Activated CD4-positive, alpha-beta T cell treated with anti-CD3 and anti-CD28 coated beads for 1 hour (primary cell): ENCODE measurements at places on chromosomes 2 and 18.

- no peak for DNase-seq
These were observed 688.4 kb upstream of the PIK3C3 start for GRCh38 chr18:41266616-41267015.

GRCh38 chr2:227248876-227249275, 76.2 kb upstream of the MFF start:
- DNase-seq: no peak

DNA sequence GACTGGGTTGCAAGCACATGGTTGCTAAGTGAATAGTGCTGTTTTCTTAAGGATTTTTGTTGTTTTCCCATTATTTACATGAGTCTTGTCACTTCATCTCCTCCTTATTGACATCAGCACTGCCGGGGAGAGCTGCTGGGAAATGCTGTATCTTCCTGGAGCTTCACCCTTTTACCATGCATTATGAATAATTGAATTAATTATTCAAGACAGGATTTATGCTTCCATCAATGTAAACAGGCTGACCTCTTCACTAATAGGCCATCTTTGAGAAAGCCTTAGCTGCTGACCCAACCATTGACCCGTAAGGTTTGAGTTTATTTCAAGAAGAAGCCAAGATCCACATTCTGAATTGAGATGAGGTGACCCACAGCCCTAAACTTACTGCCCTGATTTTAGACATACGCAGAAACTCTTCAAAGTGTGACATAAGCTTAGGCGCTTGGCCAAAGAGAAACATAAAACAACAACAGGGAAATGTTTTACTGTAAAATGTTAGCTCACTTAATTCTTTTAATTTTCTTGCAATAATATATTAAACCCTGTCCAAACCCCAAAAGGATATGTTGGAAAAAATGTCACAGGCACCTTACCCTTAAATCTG, 365.5 kb upstream of the SYT4 start:
- no peak for DNase-seq

DNA sequence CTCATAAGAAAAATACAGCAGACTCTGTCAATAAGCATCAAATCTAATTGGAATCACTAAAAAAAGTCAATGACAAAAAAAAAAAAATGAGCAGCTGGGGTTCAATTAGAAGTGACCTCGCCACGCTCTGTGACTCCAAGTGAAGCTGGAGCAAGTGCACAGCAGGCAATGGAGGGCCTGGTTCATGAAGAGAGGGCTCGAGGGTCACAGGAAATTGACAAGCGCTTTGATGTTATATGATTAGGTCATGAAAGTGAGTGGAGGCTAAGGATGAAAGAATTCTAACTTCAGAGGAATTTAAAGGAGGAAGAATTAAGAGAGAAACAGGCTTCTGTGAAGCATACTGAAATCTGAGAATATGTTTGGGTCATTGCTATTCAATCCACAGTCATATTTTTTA, 85.4 kb upstream of the TMEM18 start:
- no peak for DNase-seq

GRCh38 chr18:1891641-1892040, 679.7 kb downstream of the METTL4 start:
- DNase-seq: no peak

DNA sequence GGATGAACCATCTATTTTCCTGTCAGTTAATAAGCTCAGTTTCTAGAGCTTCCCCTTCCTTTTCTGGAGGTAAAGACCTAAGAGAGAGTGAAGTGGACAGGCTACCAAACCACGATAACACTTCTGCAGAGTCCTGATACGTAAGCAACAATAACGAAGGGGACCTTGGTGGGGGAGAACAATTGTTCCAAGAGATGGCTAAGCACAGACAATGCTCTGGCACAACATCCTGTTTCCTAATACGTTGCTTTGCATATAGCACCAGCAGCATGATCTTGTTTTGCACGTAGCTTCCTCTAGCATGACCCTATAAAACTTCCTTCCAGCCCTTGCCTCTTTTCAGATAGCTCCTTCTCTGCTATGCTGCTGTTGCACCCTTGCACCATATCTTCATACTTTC, 247.3 kb downstream of the RAD51AP2 start:
- no peak for DNase-seq

- no peak for DNase-seq
These were observed 488.3 kb downstream of the CCDC85A start for GRCh38 chr2:56671973-56672569.

DNA sequence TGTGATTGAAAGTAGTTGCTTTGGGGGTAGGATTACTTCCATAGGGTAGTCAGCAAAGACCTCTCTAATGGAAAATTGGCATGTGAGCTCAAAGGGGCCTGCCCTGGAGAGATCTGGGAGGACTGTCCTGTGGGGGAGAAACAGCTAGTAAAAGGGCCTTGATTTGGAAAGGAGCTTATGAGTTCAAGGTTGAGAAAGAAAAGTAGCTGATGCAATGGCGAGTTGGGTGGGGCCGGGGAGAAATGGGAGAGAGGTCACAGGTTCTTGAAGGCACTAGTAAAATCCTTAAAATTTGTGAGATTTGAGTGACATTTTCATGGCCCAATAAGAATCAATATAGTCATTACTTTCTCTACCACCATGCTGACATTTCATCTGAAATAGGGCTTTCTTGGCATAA, 82.0 kb upstream of the CCDC195 start:
- no peak for DNase-seq

DNA sequence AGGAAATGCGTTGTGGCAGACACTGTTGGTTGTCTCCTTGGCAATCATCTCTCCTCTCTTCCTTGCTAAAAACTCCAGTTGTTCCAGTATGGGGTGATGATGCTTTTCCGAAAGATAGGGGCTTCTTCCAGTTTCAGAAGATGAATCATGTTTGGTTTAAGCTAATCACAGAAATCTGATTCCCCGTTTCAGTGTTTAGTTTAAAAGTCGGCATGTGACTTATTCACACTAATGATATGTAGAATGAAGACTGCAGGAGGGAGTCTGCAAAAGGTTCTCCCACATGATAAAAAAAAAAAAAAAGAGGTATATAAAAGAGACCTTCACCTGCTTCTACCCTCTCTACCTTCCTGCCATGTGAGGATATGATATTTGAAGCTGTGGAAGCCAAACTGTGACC, 239.0 kb upstream of the SIX2 start:
- no peak for DNase-seq

DNA sequence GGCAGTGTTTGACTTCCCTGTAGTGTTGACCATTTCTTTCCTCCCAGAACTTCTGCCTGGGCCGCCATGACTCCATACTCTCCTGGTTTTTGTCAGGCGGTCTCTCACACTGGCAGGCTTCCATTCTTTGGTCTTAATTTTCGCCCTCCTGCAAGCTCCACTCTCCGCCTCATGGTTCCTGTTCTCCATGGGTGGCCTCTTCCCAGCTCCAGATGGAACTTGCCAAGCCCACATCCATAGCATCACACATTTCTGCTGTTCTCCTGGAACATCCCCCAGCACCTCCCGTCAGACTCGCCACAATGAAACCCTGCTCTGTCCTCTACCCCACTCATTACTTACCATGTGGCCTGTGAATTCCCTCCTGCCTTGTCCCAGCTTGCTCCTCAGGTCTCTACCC, 896 bp upstream of the AFF3 start:
- DNase-seq: no peak

GRCh38 chr2:71842744-71843143, 304.9 kb downstream of the CYP26B1 start:
- DNase-seq: no peak

GRCh38 chr18:79517341-79517740, 121.6 kb downstream of the NFATC1 start:
- DNase-seq: peak; percentile 26

DNA sequence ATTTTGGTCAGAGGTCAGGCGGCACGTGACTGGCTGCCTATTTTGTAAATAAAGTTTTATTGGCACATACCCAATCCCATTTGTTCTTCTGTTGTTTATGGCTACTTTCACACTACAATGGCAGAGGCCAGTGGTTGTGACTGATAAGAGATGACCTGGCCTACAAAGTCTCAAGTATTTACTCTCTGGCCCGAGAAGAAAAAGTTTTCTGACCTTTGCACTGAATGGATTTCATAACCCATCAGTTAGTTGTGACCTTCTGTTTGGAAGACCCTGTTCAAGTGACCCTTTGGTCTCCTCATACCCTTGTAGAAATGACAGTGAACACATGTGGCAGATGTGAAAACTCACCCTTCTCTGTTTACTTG, 121.4 kb upstream of the MGAT5 start:
- DNase-seq: no peak

DNA sequence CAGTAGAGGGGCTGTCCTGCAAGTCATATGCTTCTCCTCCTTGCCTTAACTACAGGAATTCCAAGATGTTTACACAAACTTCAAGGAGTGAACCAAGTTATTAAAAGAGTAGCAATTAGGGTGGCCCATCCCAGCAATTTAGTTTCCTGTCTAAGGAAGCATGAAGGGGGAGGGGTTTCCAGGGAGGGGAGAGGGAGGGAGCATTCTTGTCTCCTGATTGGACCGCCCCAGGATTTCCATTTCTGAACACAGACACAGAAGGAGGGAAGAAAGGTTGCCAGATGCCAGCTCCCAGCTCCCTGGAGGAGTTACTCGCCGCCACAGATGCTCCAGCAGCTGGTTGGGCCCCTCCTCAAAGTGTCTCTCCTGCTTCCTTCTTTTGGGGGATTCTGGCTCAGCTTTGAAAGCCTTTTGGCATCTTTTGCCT, 107.6 kb downstream of the TRIB2 start:
- DNase-seq: no peak

DNA sequence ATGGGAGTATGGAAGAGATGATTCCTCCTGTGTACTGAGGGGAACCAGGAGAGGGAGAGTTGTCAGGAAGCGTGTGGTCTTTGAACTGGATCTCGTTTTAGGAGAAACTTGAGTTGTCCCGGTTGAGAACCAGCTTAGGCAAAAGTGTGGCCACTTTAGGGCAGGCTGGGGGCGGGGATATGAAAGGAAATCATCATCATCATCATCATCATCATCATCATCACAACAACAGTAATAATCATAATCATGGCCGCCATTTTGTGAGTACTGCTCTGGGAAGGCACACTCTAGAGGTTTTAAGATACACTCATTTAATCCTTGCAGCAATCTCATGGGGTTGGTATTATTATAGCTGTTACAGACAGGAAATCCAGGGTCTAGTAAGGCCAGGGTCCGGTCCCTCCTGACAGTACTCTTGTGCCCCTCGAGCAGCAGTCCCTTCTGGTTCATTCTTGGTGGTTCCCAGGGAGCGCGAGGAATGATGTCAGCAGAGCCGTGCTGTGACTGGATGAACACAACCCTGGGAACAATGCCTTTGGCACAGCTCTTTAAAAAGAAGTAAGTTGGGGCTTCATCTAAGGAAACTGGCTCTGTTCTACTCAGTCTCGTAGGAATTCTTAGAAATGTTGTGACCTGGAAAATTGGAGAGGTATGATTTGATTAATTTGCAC, 33.8 kb downstream of the PARD3B start:
- DNase-seq: no peak

DNA sequence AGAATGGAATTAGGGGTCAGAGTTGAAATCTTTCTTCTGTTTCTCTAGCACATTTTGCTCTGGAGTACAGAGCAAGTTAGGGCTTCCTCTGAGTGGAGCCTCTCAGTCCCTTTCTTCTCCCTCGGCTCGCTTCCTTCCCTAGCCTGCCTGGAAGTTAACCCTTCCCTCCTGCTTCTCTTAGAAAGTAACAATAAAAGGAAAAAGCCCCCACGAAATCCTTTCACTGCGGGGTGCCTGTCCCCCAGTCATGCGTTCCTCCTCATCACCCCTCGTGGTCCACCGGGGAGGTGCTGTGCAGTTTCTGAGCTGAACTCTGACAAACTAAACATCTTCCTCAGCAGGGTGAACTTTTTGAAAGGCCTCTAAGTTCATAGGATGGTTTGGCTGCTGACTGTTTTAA, 2.0 kb downstream of the IGFBP2 start:
- DNase-seq: no peak

- no peak for DNase-seq
These were observed 200.3 kb downstream of the NYAP2 start for GRCh38 chr2:225599856-225600255.

DNA sequence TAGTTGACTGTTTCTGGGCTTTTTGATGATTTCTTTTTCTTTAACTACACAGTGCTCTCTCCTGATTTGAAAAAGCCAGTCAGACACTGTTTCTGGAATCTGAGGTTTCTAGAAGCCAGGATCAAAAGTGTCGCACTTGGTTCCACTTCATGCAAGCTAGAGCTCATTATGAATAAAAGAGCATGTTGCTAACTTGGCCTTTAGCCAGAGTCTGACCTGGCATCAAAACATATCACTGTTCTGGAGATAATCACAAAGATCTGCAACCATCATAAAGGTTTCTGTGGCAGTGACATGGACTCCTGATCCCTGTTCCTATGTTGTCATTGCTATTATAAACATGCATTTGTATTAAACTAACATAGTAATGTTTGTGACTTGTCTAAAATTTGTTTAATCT, 76.1 kb upstream of the MAPRE2 start:
- no peak for DNase-seq

DNA sequence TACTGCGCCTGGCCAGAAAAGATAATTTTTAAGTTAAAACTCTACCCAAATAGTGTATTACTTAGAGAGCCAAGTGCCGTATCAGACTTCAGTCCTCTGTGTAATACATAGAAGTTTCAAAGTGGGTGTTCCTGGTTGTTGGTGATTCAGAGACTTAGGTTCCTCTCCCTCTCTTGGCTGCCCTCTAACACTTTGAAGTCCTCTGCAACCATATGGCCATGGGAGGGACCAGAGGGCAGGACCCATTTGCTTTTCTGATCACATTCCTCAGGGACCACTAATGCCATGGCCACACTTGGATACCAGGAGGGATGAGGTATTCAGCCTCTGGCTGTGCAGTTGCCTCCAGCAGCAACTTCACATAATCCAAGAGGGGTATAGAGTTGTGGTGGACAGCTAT, 131.5 kb downstream of the CAPN13 start:
- no peak for DNase-seq

- DNase-seq: no peak
These were observed 568.1 kb upstream of the LINC00305 start for GRCh38 chr18:64717026-64717425.

GRCh38 chr18:57077005-57077765, 69.7 kb upstream of the BOD1L2 start:
- DNase-seq: no peak

DNA sequence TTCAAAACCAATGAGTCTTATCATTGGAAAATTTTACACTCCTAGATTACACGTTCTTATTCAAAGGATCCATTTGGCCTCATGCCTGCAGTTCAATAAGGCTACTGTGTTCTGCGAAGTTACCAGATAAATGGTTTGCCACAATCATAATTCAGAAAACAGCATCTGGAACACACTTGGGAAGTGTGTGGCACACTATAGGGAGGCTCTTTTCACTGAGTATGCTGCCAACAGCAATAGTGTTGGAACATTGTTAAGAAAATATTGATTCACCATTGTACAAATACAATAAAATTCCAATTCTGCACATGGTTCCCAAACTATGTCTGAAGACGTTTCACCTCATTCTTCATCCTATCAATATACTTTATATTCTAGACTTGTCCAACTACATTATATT, 141.4 kb upstream of the DOK6 start:
- DNase-seq: no peak
